HepG2 (cell line): ENCODE measurements at places on chromosomes 12 and 14.

GRCh38 chr14:82387699-82388098, 854.0 kb upstream of the SEL1L start:
- DNase-seq: no peak

- no peak for DNase-seq
Observed at GRCh38 chr14:32383364-32384009, 54.4 kb downstream of the AKAP6 start.

- no peak for DNase-seq
Observed at GRCh38 chr12:115260762-115261675, 577.0 kb upstream of the TBX3 start.

- DNase-seq: no peak
Observed at GRCh38 chr14:69693145-69693544, 73.8 kb upstream of the SRSF5 start.

DNA sequence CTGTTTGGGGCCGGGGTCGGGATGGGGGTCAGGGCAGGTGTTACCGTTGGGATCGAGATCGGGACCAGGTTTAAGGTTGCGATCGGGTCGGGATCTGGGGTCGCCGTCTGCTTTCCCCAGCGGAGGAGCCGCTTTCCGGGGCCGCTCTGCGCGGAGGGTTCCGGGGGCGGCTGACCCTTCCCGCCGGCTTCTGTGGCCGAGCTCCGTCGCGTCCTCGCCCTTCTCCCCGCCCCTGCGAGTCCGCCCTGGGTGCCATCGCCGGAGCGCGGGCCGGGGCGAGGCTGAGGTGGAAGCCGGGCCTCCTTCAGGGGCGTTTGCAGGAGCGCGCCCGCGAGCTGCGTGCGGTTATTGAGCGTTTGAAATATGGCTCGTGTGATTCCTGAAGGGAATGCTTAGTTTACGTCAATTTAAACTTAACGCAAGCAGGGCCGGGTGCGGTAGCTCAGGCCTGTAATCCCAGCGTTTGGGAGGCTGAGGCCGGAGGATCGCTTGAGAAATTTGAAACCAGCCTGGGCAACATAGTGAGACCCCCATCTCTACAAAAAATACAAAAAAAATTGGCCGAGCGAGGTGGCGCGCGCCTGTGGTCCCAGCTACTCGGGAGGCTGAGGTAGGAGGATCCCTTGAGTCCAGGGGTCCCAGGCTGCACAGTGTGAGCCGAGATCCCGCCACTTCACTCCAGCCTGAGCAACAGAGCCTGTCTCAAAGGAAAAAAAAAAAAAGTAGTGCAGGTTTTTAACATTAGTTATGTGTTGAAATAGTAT, 620 bp downstream of the PGAM5 start:
- DNase-seq: no peak

DNA sequence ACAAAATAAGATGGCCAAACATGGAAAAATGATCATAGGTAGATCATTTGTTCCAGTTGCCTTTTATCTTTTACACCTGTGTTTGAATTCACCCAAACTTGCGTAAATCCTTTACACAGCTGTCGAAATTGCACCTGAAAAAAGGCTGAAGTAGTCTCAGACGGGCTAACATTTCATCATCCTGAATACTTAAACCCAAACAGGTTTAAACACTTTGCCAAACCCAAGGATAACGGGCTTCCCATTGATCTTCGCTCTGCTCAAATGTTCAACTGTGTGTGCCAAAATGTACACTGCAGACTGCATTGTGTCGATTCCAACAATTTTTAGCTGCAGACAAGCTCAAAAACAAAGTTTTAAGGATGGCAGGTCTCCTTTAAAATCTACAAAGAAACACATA, 288.7 kb upstream of the DDHD1 start:
- peak; percentile 67 for DNase-seq

DNA sequence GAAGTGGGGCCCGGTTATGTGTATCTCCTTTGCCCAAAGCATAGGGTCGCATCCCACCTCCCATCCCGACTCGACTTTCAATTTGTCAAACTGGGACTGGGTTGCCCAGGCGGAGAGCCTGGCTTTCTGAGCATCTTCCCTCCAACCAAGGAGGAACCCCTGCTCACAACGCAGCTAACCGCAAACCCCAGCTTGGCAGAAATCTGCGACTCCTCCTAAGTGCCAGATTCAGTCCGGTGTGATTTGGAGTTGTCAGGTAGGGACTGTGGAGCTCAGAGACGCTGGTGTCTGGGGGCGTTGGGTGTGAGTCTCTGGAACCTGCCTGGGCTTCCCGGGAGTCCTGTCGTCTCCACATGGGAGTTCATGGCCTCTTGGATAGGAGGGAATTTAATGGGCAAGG, 1126.7 kb downstream of the AACS start:
- DNase-seq: no peak

- no peak for DNase-seq
Observed at GRCh38 chr12:65667932-65668331, 156.4 kb upstream of the HMGA2 start.

DNA sequence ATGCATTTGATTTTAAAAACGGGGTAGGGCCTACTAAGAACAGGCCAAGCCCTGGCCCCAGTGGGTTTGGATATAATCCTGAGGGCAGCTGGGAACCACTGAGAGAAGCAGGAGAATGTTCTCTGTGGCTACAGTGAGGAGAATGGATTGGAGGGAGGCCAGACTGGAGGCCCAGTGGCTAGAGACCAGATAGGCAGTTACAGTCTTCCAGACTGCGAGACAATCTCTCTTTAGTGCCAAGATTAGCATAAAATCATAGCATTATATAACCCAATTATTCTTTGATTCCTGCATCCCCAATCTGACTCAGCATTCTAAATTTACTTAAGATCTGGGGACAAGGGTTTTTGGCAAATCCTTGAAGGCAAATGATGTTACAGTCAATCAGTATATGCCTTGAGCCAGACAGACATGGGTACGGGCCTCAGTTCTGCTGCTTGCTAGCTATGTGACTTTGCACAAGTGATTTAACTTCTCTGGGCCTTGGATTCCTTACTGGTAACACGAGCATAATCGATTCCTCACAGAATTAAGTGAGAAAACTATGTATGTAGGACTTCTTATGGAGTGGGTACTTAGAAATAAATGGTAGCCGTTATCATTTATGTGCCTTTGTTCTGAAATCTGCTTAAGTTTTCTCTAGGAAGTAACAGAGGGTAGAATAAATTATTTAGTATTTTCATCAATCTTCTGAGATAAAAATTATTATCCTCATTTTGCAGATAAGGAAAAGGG, 18.3 kb downstream of the NINJ2 start:
- no peak for DNase-seq

- DNase-seq: no peak
Observed at GRCh38 chr12:92467886-92468285, 234.9 kb upstream of the PLEKHG7 start.

DNA sequence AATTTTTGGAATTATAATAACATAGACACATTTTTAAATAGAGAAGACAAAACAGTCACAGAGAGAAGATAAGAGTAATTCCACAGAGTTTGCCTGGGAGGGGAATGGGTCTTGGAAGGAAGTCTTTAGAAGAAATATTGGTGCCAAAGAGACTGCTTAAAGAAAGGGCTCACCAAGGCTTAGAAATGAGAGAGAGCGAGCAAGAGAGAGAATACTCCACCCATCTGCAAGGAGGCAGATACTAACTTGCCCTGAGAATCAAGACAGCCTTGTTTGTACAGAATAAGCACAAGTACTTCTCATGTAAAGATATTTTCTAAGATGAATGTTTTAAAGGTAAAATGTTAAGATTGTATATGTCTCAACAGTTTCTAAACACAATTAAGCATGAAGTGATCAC, 165.5 kb downstream of the SLC38A4 start:
- no peak for DNase-seq

DNA sequence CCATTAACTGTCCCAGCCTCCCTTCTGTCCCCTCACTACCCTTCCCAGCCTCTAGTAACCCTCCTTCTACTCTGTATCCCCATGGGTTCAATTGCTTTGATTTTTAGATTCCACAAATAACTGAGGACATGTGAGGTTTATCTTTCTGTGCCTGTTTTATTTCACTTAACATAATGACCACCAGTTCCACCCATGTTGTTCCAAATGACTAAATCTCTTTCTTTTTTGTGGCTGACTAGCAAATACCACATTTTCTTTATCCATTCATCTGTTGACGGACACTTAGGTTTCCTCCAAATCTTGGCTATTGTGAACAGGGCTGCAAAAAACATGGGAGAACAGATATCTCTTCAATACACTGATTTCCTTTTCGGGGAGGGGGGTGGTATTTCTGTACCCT, 65.7 kb downstream of the PRKD1 start:
- no peak for DNase-seq

- DNase-seq: peak; percentile 79
Observed at GRCh38 chr12:1728824-1729223, 38.0 kb downstream of the ADIPOR2 start.
